ENCODE measurements at places on chromosomes 16 and 17. TPM values are rescaled to one million over a fixed set of nuclear protein-coding genes. Genes with fewer than 3 reads are reported as not detected.

- no peak for DNase-seq
These were observed 680 bp upstream of the TAOK2 start for GRCh38 chr16:29972992-29973383.

Gene ZNF785
- 13.3 TPM for total RNA-seq

- peak; percentile 24 for DNase-seq
These were observed 21.4 kb downstream of the BAHCC1 start for GRCh38 chr17:81416612-81417011.

DNA sequence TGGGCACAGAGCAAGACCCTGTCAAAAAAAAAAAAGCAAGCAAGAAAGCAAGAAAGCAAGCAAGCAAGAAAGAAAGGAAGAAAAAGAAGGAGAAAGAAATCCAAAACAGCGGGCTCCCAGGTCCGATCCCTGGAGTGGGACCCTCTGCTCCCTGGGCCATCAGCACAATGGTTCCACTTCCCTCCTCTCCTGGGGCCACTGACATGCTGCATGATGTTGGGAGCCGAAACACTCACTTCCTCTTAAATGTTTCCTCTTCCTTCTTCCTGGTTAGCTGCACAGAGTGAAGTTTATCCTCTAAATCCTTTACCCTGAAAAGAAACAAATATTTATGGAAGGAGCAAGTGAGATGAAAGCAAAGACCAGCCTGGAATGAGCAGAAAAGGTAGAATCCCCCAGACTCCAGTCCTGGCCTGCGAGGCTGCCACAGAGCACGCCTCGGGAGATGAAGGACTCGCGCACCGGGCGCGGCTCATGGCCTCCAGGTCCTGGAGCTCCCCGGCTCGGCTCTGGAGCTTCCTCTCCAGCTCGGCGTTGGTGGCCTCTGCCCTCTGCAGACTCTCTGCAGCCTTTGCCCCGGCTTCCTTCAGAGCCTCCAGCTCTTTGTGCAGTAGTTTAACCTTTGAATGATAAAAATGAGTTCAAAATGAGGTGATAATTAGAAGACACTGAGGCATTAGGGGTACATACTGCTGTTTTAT is 19.0 kb downstream of the CCDC57 start:
- DNase-seq, result peak; percentile 78

DNA sequence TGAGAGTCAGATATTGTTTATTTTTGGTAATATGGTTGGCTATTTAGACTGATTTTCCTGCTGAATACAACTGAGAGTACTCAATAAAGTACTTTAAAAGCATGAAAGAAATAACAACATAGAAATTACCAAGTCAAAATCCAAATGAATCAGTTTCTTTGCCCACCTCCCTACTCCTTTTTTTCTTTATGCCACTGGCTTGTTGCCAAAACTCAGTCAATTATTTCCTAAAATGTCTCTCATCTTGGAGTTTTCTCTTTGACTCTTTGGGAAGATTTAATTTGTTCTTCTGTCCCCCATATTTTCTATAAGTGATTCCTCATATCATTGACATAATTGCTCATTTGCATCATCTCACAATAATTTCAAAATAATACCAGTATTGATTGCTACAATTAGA is 2.6 kb upstream of the OMG start:
- no peak for DNase-seq

- DNase-seq, result no peak
These were observed 131.1 kb downstream of the ABCC1 start for GRCh38 chr16:16080465-16081065.

- DNase-seq, result peak; percentile 88
These were observed 7.0 kb downstream of the CORO6 start for GRCh38 chr17:29615492-29616299.

Gene LRRC36
- 1.1 TPM for total RNA-seq

GRCh38 chr16:19994466-19995170 is 79.1 kb downstream of the GPR139 start:
- no peak for DNase-seq

Gene VASN
- total RNA-seq, result 4.1 TPM

Gene CACNG4
- 0.35 TPM for total RNA-seq

DNA sequence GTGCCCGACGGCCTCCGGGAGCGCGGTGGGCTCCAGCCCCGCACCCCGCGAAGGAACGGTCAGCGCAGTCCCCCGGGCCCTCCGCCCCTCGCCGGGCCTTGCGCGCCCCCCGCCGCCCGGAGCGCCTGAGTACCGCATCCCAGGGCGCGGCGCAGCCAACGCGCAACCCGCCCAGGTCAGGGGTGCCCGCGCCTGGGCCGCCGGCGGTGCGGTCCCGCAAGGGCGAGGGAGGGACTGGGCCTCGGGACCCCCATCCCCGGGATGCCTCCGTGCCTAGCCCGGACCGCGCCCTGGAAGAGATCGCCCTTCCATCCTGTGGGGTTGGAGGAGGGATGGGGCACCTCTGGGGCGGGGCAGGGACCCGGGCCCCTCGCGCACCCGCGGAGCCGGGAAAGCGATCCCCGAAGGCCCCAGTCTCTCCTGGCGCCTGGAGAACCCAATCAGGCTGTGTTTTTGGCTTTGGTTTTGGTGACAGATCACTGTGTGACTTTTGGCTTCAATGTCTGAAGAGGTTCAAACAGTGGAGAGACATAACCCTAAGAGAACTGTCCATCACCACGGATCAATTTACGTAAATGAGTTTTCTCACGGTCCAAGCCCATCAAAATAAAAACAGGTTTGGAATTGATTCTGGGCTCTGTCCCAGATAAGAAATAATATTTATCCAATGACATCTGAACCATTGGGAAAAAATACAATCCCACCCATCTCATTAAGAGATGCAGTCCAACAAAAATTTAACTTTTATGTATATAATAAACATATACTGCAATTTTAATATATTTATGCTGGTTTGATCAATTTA is 17.8 kb downstream of the ENPP7 start:
- DNase-seq, result no peak

Gene PPY
- not detected for total RNA-seq

GRCh38 chr17:80475910-80476876 is at the start of gene NPTX1:
TSS of gene NPTX1 (minus strand) at chr17:80476607. CDS start at chr17:80476446, 161 bp downstream.
- no peak for DNase-seq

Gene CLEC18C
- total RNA-seq, result 0.10 TPM

DNA sequence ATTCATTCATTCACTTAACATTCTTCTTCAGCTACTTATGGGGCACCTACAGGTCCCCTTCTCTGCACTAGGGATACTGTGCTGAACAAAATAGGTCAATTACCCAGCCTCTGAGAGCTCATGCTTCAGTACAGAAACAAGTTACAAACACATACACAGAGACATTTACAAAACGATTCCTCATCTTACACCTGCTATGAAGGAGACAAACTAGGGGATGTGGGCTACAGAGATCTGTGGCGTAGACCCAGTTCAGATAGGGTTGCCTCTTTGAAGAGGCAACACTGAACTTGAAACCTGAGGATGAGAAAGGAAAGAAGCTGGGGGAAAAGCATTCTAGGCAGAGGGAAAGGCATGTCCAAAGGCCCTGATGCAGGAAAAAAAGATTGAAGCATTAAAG is 5.2 kb downstream of the IL21R start:
- no peak for DNase-seq

GRCh38 chr17:14953405-14953804 is 311.7 kb downstream of the PMP22 start:
- DNase-seq, result no peak

GRCh38 chr17:1638171-1638590 is 7.4 kb downstream of the SCARF1 start:
- DNase-seq, result no peak

Gene ACSM2A
- not detected for total RNA-seq

DNA sequence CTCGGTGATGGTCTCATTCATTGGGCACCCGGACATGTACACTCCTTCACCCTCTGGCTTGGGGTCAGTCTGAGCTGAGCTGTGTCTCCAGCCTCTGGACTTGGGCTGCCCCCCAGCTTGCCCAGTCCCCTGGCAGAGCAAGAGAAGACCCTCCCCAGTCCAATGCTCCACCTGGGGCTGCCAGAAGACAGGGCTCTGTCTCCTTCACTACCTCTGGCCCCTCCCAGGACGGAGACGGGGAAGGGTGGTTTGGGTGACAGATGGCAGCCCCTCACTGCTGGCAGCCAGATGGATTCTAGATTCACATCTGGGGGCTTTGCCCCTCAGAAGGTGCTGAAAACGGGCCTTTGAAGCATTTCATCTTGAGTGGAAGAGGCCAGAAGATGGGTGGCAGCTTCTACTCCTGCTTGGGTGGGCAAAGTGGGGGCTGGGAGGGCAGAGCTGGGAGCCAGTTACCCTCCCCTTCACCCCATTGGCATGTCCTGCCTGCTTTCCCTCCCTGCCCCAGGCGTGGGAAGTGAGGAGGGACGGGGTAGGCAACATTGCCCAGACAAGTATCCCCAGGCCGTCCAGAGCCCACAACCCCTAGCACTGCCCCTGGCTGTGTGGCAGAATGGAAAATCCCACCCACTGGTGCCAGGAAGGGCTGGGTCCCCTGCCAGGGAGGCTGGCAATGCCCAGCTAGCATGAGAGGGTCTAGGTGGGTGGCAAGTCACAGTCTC is 13.9 kb downstream of the NGFR start:
- DNase-seq, result no peak

- DNase-seq, result no peak
These were observed 7.3 kb downstream of the RPH3AL start for GRCh38 chr17:345261-345660.

Gene HBA2
- total RNA-seq, result 3.5 TPM

GRCh38 chr17:42442196-42442565 is 16.5 kb upstream of the ATP6V0A1 start:
- DNase-seq, result peak; percentile 28

DNA sequence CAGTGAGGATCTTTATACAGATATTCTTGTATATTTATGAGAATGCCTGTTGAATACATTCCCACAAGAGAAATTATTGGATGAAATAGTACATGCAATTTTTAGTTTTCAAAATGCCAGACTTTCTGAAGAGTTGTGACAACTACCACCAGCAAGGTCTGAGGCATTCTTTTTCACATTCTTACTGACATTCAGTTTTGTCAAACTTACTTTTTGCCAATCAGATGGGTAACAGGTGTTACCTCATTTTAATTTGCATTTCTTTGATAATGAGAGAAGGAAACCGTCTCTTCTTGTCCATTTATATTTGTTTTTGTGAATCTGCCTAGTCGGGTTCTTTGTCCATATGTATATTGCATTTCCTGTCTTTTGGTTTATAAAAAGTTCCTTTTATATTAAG is 24.3 kb downstream of the NOL11 start:
- DNase-seq, result no peak

- DNase-seq, result no peak
These were observed 48.4 kb downstream of the ESRP2 start for GRCh38 chr16:68187505-68187904.

DNA sequence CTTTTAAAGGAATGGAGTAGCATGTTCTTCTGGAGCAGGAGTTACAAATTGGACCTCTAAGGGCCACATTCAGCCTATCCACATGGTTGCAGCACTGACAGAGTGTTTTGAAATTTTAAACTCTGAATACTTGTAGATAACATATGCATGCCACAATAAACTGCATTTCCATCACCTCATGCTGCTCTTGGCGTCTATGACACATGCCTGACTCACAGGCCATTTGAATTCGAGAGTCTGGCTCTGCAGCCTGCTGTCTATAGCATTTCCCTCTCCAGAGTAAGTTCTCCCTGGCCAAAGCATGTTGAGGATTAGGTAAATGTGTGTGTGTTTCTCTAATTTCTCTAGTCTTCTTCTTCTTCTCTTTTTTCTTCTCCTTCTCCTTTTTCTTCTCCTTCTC is 28.7 kb upstream of the MYOCD start:
- no peak for DNase-seq

- no peak for DNase-seq
These were observed 2.5 kb downstream of the TRIM47 start for GRCh38 chr17:75875940-75876189.

DNA sequence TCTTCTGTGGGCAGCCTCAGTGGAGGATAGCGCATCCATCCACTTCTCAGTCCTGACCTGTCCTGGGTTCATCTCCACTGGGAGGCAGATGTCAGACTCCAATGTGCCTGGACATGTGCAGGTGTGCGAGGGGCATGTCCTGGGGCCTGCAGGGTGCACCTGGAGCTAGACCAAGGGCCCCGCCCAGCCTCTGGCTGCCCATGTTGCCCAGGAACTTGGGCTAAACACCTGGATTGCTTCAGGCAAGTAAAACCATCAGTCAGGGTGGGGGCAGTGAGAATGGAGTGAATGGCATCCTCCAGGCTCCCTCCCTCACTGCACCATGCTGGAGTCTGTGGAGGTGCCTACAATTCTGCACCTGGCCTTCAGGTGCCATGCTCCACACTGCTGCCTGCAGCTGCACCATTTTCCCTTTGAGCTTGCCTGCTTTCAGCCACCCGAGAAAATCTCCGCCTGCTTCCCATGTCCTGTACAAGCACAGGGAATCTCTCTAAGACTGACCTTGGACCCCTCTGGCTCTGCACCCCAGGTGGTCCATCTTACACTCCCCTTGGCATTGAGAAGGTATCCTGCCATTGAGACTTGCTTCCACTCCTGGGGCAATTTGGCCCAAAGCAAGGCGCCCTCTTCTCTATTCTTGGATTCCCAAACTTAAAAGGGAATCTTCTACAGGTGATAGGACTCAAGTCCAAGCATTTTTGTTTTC is 2.1 kb upstream of the MFSD6L start:
- peak; percentile 7 for DNase-seq

Gene OTOA
- not detected for total RNA-seq

DNA sequence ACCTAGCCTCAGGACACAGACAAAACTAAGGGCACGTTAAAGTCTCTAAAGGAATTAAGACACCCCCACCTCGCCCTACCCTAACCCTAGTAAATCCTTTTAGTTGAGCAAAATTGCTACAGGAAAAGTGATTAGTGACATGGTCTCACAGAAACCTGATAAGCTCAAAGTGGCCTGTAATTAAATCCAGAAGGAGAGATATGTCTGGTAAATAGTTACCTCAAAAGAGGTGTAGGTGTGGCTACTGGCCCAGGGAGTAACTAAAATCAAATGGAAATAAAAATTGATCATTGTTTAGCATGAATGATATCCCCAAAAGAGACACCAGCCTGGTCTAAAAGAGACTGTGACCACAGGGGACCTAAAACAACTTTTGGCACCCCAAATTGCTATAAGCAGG is 168.3 kb downstream of the SLC39A11 start:
- DNase-seq, result no peak

DNA sequence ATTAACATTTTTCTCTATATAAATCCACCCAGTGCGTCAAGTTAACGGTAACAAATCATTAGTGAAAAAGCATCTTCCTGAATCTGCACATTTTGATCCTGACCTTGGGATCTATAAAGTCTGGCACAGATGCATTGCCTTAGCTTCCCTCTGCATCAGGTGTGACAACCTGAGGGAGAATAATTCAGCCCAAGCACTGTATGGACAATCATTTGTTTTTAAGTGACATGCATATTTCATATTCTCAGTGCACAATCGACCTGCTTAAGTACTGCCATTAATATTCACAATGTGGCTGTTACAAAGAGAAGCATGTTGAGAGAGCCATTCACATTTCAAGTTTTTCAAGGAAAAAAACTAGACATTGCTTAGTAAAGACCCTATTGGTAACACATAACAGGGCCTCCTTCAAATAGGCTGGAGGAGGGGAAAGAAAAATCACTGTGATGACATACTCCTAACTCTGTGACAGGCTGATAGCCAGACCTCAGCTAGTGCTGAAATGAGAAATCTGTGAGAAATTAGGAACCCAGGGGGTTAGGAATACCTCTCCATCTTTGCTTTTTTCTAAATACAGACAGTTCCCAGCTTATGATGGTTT is 505.3 kb upstream of the CDH5 start:
- no peak for DNase-seq

Measured in colonic mucosa (tissue), 4 donors.